ENCODE measurements at places on chromosomes 1 and 21.

DNA sequence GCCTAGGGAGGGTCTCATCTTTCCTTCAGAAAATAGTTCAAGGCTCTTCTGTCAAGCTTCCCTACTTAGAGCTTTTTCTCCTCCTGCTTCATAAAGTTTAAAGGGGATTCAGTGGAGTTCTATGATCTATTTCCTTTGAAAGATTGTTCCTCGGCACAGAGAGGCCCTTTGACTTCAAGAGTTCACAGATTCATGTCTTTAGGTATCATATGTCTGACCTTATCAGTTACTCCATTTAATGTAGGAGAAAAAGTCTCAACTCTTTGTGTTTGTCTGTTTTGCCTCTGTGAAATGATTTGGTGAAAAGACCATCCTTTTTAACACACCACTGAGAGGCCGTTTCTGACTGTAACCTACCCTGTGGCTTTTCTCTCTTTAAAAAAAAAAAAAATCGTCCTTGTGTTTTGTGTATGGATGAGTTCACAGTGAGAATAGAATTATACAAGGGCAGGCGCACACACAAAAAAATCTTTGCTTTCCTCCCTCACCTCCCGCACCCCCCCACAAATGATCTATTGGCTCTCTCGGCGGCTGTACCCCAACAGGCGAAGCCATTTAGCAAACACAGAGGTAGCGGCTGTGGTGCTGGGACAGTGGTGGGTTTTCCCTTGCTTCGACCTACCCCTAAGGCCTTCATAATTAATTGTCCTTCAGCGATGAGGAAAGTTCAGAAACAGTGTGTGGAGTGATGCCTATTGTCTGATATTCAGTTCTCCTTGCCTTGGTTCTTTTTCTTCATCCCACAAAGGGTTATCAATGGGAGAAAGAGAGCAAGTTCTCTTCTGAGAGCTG lies 29.6 kb downstream of the PROX1 start:
- no peak for DNase-seq

GRCh38 chr1:152143150-152143887 lies 15.7 kb downstream of the RPTN start:
- no peak for DNase-seq

DNA sequence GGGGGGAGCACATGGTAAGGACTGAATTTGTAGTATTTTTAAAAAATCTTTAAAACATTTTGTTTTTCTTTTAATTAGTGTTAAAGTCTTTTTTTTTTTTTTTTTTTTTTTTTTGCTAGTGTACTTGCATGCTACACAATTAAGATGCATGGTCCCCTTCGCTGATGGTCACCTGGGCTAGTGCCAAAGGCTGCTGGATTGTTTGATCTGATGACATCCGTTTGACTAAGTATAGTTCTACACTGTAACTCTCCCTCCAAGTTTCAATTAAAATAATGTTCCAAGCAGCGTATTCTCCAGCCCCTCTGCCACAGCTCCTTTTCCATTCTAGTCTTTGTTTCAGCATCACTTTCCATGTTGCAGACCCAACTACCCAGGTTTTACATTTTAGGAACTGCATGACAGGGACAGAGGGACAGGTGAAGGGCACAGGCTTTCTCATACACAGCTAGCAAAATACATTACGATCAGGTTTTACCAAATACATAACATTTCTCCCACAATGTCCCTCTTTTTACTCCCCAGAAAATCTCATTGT lies 852 bp upstream of the RAVER2 start:
- no peak for DNase-seq

DNA sequence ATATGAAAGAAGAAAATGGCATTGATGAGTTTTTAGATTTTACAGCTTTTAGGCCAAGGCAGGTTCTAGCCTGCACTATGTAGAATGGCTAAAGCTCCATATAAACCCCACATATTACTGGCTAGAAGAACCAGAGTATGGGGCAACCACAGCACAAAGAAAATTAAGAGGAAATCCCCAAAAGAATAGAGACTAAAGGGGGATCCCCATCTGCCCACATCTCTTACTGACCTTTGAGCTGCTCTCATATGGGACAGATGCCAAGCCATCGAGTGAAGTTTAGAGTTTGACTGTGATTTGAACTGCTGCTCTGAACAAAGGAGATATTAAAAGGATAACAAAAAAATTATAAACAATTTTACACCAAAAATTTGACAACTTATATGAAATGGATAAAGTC lies 102.2 kb upstream of the HAO2 start:
- no peak for DNase-seq

DNA sequence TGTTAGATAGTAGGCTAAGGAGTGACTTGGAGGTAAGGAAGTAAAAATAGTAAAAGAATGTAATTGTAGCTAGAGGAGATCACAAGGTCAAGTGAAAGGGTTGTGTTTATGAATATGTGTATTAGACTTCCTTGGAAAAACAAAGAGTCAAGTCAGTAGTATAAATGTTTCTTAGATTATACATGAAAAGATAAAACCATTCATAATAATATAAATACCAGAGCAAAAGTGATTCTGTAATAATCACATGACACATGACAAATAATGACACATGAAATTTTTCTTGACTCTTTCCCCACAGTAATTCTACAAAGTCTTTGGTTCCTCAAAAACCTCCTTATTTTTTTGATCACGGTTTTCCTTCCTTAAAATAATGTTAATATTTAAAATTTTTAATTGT lies 56.4 kb downstream of the IVNS1ABP start:
- no peak for DNase-seq

DNA sequence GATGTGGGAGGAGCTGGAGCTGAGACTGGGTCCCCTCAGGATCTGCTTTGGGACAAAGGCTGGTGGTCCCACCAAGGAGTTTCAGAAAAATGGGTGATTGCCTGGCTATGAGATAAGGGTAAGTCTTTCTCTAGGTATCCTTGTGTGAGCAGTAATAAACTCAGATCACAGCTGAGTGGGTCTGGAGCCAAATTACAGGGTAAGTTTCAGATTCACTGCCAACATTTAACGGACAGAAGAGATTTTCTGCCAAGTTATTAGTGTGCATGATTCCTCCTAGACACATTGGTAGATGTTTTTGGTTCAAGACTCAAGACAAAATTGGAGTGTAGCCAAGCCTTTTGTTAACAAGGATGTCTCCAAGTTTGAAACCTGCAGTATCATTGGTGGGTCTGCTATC lies 7.5 kb downstream of the CD1B start:
- DNase-seq = no peak

GRCh38 chr21:45286671-45287437 lies 841 bp downstream of the POFUT2 start:
- DNase-seq = no peak

DNA sequence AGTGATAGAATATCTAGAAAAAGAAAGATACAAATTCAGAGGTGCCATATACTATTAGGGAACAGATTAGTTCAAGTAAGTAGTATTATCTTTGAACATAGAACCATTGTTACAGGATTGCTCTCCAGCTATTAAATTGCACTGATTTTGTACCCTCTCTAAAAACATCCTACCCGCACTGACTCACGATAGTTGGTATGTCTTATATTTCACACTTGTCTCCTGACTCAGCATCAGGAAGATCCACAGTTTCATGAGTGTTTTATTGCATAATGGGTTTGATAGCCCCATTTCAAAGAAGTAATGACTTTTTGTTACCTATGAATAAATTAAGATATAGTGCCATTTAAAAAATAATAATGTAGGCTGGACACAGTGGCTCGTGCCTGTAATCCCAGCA lies 6.0 kb downstream of the TATDN3 start:
- DNase-seq = no peak

DNA sequence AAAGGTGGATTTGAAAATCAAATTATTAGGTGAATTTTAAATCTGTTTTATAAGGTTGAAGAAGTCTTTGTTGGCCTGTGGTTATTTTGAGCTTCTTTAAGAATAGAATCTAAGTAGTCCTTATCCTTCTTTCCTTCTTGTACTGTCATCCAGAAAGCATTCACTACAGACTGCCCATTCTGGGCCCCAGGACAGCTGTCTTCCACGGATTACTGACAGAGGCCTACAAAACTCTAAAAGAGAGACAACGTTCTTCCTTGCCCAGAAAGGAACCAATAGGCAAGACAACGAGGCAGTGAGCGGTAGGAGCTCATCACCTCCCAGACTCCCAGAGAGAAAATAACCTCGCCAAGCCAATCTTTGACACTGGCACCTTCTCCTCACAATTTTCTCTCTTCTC lies 24.4 kb upstream of the PIGC start:
- no peak for DNase-seq

GRCh38 chr21:44962403-44962966 lies 22.7 kb downstream of the SLX9 start:
- no peak for DNase-seq

DNA sequence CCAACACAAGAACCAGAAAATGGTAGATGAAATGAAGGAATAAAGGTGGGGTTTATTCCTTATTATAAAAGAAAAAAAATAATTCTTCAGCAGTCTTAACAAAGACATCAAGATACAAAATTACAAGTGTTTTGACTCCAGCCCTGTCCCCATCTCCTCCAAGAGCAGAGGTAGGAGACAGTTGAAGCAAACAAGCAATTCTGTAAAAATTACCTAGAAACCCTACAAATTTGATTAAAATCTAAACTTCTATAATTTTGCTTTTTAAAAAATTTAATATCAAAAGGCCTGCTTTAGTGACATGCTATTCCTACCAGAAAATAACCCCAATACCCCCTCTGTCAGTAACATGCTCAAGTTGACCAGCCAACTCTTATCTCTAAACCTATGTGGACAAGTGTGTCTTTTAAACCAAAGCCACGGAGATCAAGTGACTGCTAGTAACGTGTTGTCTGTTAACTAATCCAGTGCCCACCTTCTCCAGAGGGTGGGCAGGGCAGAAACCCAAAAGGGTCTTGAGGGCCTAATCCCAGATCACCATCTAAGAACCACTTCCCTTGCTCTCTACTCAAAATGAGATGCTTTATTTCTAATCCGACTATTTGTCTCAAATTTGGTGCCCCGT lies 8.4 kb downstream of the GLUL start:
- no peak for DNase-seq

DNA sequence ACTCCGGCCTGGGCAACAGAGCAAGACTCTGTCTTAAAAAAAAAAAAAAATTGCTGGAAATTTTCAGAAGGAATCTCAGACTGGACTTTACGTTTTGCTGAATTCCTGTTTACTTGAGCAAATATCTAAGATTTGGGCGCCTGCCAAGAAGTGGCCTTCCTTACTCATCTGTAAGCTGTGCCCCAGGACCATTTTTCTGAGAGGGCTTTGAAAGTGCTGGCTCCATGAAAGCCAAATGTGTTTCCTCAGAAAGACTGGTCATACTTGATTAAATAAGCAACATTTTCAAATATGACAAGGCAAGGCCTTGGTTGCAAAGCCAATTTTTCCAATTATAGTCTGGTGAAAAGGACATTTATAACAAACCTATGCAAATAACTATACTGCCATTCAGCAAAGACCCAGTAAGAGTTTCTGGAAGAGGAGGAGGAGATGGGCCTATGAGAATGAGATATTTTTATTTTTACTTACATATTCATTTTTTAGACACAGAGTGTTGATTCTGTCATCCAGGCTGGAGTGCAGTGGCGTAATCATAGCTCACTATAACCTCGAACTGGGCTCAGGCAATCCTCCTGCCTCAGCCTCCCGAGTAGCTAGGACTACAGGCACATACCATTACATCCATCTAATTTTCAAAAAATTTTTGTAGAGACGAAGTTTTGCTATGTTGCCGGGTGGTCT lies 56.3 kb upstream of the HTR1D start:
- DNase-seq = no peak

DNA sequence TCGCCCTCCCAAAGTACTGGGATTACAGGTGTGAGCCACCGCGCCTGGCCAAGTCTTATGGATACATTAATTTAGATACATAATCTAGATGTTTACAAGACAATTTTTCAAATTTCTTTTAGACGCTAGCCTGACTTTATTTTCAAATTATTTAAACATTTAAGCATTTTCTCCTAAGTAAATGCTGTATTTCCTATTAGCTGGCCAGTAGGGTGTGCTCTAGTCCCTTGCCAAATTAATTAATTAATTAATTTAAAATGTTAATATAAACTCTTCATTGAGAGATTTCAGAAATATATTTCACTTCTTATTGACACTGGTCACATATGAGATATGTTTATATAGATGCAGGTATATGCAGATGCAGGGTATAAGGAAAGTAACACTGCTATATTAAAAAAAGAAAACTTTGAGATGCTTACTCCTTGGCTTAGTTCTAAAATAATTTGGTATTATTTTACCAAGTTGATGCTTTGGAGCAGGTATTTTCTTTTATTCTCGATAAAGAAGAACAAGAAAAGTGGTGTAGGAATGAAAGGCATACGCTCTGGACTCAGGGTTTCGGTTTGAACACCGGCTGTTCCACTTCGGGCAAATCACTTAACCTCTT lies 5.2 kb upstream of the ERRFI1 start:
- DNase-seq = no peak

DNA sequence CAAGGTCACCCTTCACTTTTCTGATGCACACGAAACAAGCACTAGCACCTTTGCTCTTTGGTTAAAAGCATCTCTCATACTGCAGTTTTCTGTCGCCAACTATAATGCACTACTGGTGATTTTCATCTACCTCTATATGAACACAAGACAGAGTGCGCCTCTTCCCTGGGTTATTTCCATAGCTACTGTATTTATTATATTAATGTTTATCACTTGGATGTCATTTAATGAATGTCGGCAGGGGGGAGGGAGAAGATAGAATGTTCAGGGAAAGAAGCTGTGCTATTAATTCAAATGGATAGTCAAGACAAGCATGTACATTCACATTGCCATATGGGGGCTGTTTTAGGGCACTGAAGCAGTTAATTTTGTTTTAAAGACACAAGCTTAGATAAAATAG lies 174.1 kb upstream of the SAMSN1 start:
- no peak for DNase-seq

- DNase-seq = no peak
Observed at GRCh38 chr1:179881642-179882252, 338 bp upstream of the TOR1AIP1 start.

- DNase-seq = no peak
Observed at GRCh38 chr1:78080767-78081166, 35.0 kb downstream of the GIPC2 start.

GRCh38 chr1:40706626-40707025 lies 15.1 kb downstream of the NFYC start:
- DNase-seq = no peak

DNA sequence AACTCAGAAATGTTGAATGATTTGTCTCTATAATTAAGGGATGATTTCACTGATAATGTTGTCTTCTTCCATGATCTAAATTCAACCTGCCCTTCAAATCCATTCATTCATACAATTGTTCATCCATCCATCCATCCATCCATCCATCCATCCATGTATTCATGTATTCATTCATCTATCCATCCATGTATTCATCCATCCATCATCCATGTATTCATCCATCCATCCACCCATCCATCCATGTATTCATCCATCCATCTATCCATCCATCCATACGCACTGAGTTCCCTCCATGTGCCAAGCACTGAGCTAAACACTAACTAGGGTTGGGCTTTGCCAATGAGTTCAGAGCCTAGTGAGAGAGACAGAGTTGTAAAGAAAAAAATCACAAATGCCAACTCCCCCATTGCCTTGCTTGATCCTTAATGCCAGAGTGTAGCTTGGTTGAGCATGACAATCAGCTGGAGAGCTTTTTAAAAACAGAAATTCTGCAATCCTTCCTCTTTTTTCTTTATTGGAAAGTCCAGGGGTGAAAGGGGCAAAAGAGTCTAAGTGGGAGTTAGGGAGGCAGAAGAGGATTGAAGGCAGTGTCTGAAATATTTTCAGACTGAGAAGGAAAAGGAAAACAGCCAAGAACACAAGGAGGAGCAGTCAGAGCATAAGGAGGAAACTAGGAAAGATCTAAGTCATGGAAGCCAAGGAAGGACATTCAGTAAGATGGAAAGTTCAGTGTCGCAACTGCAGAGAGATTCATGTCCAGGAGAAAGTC lies 92.4 kb upstream of the ERG start:
- no peak for DNase-seq
